ENCODE measurements at places on chromosomes 2 and 18.

DNA sequence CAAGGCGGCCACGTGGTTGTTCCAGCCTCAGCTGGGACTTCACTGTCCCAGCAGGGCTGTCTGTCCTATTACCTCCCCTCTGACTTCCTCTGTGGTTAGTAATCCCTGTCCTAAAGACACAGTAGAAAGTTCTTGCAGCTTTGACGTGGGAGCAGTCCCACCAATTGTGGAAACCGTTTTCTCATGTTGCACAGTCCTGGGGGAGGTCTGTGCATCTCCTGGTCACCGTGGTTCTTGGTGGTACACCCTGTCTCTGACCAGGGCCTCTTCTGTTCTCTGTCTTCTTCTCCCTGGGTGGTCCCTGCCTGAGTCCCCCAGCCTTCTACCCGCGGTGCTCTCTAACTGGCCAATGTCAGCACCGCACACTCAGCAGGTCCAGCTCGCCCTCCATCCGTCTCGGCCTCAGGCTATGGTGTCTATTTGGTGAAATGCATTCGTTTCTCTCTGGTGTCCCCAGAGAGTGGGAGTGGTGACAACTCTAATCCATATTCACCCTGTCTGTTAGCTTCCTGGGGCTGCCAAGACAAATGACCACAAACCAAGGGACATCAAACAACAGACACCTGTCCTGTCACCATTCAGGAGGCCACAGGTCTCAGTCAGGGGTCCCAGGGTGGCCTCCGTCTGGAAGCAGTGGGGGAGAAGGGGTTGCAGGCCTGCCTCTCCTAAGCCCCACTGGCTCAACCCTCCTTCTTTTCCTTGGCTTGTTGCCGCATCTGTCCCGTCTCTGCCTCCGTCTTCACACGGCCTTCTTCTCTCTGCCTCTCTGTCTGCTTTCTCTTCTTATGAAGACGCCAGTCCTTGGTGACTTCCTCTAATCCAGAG is 99.8 kb downstream of the SH3BP4 start:
- DNase-seq, result peak; percentile 84

DNA sequence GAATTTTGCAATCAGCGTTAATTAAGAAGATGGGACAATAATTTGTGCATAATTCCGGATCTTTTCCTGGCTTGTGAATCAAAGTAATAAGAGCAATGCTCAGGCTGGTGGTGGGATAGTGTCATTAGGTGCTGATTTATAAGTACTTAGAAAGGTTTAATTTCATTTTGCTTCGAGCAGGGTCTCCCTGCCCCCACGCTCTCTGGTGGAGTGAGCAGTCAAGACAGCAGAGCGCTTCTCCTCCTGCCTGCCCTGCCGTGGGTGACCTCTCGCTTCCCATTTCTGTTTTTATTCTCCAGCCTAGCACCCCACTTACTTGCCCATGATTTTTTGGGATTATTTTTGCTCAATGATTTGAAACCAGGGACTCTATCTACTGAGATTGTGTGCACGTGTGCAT is 7.1 kb downstream of the ASB18 start:
- no peak for DNase-seq

DNA sequence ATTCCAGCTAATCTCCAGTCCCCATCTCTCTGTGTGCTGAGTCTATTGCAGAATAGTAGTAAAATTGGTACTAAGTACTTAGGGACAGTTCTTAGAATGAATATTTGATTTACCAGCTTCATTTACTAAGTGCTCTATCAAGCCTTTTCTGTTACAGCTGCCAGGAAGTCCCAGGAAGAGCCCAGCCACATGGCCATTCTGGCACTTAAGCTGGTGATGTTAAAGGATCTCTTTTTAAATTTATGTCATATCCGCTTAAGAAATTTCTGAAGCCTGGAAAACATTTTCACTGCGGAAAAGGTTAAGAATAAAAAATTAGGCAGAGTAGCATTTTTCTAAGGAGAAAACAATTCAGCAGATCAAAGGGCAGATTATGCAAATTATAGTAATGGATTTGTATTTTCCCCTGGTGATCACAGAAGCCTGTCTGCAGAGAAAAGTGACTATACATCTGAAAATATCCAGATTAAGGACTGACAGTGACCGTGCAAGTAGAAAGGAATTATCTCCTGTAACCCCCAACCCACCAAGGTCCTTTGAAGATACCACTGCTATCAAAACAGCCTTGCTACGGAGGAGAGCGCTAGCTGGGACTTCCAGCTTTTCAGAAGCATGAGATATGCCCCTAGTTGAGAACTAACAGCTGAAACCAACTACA is 260.8 kb downstream of the SH3BP4 start:
- no peak for DNase-seq

GRCh38 chr2:64124571-64124970 is 19.6 kb downstream of the PELI1 start:
- DNase-seq, result no peak

DNA sequence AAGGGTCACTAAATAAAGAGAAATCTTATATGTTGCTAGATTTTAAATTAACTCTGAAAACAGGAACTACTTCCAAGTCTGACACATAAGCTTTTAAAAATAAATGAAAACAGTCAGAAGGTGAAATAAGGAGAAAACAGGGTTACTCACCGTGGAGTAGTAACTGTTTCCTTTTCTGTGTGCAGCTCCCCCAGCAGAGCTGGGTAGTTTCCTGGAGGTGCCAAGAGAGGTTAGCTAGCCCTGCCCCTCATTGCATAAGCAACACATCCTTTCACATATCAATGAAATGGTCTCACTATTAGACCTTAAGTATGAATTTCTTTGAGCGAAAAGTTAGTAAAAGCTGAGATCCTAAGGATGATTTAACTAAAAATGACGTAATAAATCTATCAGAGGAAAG is 54.0 kb upstream of the GPR75 start:
- DNase-seq, result no peak

DNA sequence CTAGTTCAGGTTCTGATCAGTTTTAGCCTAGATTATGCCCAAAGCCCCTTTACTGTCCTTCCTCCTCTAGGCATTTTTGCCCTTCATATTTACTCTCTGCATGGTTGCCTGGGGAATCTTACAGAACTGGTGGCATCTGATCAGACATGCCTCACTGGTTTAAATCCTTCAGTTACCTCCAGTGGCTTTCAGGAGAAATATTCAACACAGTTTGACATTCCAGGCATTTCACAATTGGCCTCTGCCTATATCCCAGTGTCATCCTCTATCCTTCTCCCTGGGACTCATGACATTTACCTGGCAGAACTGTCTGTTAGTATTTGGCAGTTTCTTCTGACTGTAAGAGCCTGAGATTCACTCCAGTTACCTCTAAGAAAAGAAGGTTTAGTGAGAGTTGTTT is 152.9 kb upstream of the MEIS1 start:
- DNase-seq, result no peak

- DNase-seq, result peak; percentile 94
These were observed 24.0 kb upstream of the CREB1 start for GRCh38 chr2:207505728-207506127.

DNA sequence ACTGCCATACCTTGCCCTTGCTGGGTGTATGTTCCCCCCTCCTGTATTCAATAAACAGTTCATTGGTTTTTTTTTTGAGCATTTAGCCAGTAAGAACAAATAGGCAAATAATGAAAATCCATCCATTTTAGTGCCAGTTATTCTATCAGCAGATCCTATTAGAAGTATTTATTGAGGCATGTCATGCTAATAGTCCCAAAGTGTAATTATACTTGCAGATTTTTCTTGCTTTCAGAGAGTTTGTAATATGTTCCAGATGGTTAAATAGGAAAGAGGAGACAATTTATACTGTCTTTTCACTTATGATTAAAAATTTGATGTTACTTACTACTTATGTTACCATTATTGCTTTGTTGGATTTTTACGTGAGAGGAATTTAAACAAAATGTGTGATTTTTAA is 127.6 kb downstream of the NCOA1 start:
- DNase-seq, result no peak

DNA sequence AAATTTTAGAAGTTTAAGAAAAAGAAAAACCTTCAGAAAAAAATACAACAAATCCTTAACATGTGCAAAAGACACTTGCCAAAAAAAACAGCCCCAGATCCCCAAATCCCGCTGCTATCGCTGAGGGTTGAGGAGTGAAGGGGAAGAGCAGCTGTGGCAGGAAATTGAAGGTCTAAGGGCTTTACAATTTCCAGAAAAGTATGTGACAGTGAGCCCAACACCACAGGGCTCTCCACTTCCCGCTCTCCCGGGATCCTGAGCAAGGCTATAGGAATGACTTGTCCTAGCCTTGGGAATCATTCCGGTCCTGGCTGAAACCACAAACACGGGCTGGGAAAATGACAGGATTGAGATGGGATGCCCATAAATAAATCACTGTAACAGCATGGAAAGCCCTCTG is 191.4 kb downstream of the TMEM163 start:
- DNase-seq, result peak; percentile 88

GRCh38 chr2:105597011-105597805 is 147.5 kb upstream of the NCK2 start:
- DNase-seq, result no peak

DNA sequence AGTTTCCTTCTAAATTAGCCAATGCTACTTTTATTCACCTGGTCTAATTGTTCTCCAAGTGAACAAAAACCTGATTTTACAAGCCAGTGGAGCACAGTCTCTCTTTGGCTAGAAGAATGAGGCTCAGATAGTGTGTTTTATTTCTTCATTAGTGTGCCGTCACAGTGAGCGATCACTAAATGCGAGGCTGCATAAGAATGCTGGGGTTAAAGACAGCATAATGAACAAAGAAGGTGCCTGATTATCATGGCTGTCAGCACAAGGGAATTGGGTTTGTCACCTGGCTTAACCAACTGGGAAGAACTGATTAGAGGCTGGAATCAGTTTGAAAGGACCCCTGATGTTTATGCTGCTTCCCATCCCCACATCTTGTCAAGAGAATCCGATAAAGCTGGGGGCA is 76.4 kb downstream of the EPHA4 start:
- DNase-seq, result no peak

DNA sequence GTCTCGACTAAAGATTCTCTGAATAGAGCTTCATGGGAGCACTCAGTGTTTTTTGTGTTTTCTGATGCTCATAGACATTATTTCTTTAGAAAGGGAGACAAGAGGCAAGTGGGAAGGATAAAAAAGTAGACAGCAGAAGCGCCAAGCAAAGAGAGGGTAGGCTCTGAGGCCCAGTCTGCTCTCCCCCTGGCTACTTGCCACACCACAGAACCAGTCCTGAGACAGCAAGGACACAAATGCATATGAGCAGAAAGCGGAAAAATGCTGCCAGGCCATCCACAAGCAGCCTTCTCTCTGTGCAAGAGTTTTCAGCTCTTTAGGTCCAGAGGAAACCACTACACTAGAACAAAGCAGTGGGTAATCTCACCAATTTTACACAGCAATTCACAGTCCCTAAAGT is 285.4 kb downstream of the ZNF521 start:
- peak; percentile 32 for DNase-seq

DNA sequence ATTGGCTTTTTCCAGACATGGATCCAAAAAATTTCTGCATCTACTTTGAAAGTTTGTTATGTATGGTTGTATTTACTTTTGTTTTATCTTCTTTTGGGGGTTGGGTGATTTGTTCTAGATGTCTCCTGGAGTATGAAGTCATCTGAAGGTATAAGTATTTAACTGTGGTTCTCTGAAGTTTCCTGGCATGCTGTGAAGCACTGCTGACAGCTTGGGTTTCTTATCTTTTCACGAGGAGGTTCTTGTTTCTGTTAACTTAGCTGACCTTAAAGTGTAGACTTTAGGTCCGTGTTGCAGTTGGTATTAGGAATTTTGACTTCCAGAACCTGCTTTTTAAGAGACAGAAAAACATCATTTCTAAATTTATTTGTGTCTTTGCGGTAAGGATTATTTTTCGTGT is 15.9 kb downstream of the GLS start:
- no peak for DNase-seq

DNA sequence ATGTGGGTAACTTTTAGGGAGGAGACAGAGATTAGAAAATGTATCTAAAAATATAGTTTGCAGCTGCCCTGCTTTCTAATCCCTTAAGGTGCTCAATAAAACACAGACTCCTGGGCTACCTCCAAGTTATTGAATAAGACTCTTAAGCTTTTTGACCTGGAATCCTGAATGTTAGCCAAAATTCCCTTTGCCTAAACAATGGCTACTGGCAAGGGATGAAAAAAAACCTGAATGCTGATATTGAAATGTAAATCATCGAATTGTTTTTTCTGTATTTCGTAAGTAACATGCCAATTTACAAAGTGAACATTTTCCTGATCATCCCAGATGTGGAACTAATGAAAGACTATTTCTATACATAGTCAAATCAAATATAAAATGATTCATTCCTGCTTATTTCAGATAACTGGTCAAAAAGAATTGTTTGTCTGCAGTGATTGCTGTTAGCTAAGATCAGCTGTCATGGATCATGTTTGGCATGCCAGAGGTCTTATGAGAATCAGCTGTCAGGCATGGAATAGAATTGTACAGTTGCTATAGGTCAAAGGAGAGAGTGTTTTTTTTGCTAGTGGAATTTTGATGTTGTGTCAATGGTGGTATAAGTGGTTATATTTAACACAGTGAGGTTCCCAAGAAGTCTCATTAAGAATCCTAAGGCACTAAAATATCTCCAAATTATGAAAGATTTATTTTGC is 363.6 kb upstream of the CWC22 start:
- no peak for DNase-seq

All from fibroblast of skin of scalp (primary cell).